Trophoblast cell (in vitro differentiated cells and primary cell): ENCODE measurements at places on chromosomes 1 and 21.
A peak's percentile ranks its signal among the peaks of the same experiment; 100 is the strongest.

GRCh38 chr1:96472471-96472870 lies 249.1 kb upstream of the PTBP2 start:
- DNase-seq: no peak

- DNase-seq: no peak
These were observed 905.7 kb downstream of the LTN1 start for GRCh38 chr21:28086861-28087581.

- DNase-seq: peak; percentile 90
These were observed 1.5 kb downstream of the TOMM40L start for GRCh38 chr1:161227196-161227871.

DNA sequence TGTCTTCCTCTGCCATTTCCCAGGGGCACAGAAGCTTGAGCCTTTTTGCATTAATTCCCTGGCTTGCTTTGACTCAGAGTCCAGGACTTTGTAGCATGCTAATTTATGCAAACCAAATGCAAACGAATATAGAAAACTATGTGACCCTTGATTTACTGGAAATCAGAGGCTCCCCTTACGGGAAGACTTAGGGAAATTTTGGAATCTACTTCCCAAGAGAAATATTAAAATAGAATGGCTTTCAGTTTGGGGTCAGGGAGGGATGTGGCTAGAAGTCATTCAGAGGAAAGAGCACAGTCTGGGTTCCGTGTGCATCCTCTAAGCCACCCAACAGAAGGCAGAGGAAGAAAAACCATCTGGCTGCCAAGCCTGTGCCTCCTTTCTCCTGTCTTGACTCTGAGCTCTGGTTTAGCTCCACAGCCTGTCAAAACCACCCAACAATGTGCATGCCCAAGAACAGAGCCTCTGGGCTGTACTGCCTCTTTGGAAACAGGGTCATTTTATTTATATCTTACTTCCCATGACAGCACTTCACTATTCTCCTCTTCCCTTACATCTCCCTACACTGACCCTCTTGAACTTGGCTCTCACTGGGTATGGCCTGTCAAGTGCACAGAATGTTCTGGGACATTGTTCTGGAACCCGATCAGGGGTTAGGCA lies 30.1 kb downstream of the ATF3 start:
- no peak for DNase-seq

GRCh38 chr1:41286992-41287391 lies 44.9 kb upstream of the SCMH1 start:
- DNase-seq: no peak

DNA sequence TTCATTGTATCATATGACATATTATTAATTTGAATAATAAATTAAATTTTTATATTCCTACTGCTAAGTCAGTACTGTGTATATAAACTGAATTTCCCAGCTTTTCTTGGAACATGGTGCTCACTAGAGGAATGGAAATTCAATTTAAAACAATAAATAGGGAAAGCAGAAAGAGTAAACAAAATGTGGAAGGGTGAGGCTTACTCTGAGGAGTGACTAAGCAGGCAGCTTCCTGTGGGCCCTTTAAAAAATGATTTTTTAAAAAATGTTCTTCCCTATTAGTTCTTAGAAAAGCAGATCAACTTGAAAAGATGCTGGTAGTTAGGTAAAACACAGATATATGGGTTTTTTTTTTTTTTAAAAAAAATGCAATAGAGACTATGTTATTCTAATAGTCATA lies 49.5 kb upstream of the S1PR1 start:
- DNase-seq: no peak

GRCh38 chr1:119924948-119925898 lies 28.9 kb upstream of the ADAM30 start:
- no peak for DNase-seq

DNA sequence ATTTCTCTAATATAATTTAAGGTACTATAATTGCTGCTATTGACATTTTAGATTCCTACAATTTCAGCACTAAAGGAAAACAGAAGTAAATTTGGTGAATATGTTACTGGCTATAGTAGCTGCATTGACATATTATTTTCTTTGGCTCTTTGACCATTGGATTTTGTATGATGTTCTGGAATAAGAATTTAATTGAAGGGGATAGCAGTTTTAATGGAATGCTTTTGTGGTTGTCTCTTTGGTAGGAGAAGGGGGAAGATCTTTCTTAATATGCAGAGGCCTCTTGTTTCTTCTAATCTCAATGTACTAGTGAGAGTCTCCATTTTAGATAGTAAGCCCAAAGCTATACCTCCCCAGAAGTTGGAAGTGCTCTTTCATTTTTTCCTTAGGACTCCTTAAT lies 6.9 kb downstream of the DTL start:
- no peak for DNase-seq

DNA sequence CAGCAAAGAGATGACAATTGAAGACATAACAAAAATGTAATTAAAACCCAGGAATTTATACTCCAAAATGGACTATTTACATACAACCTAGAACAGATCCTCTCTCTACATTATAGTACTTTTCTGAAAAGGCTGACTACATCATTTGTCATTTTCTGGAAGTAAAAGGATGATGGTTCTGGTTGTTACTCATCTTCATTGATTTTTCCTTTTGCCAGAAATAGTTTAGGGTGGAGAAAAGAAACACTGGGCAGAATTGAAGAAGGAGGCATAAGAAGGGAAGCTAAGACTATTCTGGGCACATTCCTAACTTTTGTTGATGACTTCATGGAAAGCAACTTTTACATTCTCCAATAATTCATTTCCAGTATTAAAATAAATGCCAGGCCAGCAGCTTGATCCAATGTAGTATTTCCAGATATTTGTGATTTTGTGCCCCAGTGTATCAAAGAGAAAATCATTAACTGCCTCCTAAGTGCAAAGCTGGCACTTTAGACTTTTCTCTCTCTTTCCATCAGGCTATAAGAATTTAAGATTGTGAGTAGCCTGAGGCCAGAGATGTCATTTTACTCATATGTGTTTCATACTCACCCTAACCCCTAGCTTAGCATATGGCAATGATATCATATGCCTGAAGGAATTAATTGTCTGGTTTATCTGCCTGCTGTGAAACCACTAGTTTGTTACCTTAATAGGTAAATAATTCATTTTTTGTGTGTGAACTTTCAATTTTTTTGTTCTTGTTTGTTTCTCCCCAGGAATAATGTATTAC lies 369.5 kb upstream of the LYPLAL1 start:
- peak; percentile 18 for DNase-seq

DNA sequence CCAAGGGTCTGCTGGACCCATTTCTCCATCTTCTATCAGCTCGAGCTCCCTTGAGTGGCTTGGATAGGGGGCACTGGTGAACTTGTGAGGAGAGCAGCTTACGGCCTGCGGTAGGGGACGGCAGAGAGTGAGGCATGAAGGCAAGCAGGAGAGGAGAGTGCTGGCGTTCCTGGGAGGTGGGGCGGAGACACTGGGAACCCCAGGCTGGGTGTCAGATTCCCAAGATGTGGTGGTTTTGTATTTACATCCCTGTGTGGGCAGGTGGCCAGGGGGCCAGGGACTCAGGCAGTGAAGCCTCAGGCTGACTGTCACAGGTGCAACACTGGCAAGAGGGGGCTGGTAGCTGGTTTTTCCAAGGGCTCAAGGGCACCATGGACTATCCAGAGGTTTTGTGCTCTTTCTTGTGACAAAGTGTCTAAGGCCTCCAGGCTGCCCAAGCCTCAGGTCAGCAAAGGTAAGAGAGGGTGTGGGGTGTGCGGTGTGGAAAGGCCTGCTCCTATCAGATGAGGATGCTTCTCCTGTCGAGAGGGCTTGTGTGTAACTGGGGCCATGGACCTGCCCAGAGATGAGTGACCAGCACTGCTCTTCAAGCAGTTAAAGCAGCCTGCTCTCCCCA lies 45.1 kb upstream of the ROR1 start:
- no peak for DNase-seq

DNA sequence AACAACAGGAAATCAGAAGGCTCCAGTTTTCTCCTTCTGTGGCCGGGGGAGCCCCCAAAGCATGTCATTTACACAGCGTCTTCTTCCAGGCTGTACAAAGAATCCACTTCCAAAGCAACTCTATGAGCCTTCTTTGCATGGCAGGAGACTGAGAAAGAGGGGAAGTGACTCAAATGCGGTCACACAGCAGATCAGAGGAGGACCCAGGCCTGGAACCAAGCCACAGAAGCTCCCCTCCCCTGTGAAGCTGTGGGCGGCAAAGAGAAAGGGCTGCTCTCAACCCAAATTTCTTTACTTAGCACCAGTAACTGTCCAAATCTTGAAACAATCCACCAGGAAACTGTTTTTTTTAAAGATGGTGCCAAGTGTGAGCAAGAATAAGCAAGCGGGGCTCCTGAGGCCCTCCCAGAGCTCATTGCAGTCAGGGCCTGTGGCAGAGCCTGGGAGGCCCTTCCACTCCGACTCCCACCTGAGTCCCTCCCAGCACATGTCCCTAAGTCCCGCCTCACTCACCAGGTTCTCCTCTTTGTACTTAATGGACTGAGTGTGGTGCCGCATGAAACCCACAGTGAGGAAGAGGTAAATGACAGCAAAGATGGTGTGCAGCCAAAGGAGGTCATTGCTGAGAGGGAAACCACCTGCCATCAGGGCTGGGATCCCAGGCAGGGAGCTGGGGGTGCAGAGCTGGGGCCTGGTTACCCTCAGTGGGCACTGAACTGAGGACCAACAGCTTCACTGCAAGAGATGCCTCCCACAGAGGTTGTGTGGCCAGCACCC lies 15.9 kb downstream of the TMEM63A start:
- peak; percentile 5 for DNase-seq

DNA sequence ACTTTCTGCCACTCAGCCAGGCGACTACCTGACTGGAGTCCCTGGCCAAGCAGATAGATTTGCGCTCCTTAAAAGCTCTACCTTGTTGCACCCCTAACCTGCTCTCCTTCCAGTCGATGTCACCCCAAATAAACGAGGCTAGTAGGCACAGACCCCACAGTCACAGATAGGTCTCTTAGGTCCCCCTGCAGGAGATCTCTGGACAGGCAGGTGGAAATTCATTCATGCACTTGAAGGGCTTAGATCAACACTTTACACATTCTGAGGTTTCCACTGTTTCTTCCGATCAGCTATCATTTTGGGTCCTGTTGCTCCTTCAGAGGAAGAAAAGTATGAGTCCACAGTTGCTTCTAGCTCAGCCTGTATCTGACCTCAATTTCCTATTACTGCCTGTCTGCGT lies 272.6 kb upstream of the FMN2 start:
- DNase-seq: no peak

DNA sequence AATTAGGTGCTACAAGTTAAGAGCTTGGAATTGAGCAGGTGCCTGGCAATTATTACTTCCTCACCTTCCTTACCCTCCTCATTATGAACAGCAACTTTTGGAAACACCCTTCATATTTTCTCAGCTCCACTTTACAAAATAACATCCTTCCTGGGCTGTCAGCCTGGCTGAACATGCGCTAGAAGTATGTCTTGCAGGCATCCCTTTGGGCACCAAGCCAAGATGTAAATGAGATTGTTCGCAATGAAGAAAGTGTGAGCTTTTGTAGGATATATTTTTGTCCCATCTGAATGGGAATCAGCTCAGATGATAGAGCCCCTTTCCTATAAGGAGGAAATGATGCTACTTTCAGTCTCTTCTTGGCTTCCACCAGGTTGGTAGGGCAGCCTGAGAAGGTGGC lies 245.9 kb downstream of the KAZN start:
- DNase-seq: no peak

DNA sequence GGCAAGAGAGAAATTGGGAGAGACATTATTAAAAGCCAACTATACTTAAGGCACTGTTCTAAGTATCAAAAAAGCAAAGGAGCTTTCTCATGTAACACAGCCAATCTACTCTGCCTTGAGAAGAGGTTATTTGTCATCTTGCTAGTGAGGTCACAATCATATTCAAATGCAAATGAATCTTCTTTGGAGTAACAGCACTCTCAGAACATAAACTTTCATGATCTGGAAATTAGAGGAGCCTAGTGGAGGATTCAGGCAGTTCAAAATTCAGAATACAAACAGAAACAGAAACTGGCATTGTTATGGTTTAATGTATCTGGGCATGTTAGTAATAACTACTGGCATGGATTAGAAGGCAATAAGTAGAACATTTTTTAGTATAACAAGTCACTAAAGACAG lies 57.4 kb downstream of the ARID4B start:
- no peak for DNase-seq

- DNase-seq: peak; percentile 57
These were observed 135.8 kb upstream of the B3GALT2 start for GRCh38 chr1:193322211-193322610.

DNA sequence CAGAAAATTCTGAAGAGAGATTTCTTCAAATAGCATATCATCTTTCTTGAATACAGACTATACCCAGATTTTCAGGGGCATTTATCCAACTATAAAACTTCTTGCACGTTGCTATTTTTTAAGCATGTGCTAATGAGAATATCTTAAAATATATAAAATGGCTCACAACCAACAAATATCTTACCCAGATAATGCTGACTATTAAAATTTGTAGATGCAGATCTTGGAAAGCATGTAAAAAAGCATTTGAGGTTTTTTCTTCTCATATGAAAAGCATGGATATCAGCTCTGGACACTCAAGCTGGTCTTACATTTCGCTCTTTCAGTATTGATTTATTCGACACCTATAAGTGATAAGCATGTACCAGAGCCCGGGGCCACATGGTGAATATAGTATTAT lies 1187.7 kb upstream of the ADGRL4 start:
- DNase-seq: no peak

DNA sequence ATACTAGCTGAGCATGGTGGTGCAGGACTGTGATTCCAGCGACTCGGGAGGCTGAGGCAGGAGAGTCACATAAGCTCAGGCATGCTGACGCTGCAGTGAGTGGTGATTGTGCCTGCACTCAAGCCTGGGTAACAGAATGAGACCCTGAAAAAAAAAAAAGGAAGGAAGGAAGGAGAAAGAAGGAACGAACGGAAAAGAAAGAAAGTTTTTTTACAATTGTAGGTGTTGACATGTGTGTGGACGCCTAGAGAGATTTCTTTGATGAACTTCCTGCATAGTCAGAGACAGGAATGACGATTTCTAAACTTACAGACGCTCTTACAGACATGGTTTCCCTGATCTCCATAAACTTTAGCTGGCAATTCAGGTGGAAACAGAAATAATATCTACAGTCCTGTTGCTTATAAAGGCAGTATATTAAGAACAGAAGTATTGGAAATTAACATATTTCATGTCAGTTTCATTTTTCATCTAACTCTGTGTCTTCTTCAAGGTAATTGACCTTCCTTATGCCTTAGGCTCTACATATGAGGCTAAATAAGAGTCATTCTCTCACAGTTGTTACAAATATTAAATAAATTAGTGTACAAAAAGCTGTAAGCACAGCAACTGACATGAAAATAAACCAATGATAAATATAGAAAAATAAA lies 4.1 kb downstream of the SAMSN1 start:
- no peak for DNase-seq

GRCh38 chr1:206606867-206607266 lies 5.4 kb downstream of the EIF2D start:
- DNase-seq: peak; percentile 42

GRCh38 chr1:12173631-12174121 lies 6.9 kb downstream of the TNFRSF1B start:
- peak; percentile 10 for DNase-seq
